ENCODE measurements at places on chromosomes 12 and 14. TPM values are rescaled to one million over a fixed set of nuclear protein-coding genes. Genes with fewer than 3 reads are reported as not detected.
A peak's percentile ranks its signal among the peaks of the same experiment; 100 is the strongest.

- H3K27me3 ChIP-seq: no peaks in the 10 kb centered on the region
- no peaks in the 10 kb centered on the region for H3K4me1 ChIP-seq
- no peak overlapping the region for H3K27ac ChIP-seq
- no peaks in the 10 kb centered on the region for H3K36me3 ChIP-seq
These were observed 6.3 kb upstream of the CFAP54 start for GRCh38 chr12:96483116-96483515.

DNA sequence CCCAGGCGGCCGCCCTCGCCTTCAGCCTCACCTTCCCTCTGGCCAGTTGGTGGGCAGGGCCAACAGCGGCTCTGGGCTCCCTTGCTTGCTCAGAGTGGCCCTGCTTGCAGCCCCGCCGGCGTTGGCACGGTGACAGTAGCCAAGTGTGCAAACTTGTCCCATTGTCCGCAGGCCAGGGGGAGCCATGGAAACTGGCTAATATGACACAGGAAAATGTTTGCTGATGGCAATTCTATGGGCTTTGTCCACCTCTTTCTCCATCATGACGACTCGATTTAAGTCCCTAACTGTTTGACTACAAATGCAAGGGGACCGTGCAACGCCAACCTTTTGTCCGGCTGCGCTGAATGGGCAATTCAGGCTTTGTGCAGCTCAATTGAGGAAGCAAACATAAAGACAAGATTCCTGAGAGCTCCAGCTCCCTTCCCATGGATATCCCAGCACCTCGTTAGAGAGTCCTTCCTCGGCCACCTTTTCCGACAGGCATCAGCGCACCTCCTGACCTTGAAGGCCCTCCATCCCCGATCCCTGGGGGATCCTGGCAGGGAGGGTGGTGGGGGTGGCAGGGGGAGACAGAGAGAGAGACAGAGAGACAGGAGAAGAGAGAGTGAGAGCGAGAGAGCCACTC is 785 bp upstream of the FAM181A start:
- peaks cover 19% of the 10 kb centered on the region for H3K4me1 ChIP-seq
- H3K27ac ChIP-seq: no peak overlapping the region
- H3K36me3 ChIP-seq: peaks cover 6% of the 10 kb centered on the region
- H3K4me3 ChIP-seq: no peak overlapping the region
- H3K27me3 ChIP-seq: no peaks in the 10 kb centered on the region
- DNase-seq: no peak

DNA sequence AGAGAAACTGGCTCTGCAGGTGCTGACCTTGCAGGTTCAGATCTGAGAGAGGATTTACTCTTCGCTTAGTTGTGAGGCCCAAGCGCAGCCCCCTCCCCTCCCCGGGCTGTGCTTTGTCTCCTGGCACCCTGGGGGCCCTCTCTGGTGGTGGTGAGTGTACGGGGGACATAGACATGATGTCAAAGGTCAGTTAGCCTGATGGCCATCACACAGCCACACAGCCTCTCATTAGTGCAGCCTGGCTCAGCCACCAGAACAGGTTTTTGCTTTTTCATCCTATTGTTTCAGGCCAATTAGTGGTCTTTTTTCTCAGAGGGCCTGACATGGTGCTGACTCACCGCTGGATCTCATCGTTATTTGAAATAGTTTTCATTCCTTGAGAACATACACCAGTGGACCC is 437.9 kb downstream of the AACS start:
- no peaks in the 10 kb centered on the region for H3K36me3 ChIP-seq
- H3K27me3 ChIP-seq: no peaks in the 10 kb centered on the region
- no peak overlapping the region for H3K4me3 ChIP-seq
- no peak overlapping the region for H3K27ac ChIP-seq

DNA sequence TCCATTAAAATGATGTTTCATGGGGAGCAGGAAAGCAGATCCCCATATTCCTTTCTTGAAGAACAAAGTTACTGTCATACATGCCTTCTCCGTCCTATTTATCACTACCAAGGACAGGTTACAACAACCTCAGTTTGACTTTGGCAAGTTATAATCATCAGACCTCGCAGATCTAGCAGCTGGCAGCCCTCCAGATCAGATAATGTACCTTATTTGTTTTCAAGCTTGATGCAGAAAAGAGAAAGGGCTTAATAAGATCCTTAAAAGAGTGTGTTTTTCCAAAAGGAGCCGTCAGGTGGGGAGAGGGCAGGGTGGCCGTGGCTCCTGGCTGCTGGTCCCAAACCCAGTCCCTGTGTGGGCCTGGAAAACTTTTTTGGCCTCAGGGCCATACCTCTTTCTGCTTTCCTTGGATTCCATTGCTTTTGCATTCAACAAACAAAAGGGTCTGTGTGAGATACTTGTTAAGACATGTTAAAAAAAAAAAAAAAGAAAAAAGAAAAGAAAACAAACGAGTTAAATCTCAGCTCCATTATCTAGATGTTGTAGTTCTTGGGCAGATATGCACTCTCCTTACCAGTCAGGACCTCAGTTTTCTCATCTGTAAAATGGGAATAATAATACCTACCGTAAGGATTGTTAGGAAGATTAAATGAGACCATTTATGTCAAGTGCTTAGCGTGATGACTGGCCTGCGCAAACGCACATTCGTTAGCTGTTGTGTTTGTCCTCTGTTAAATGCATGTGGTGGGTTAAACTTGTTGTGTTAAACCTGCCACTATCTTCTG is 64.6 kb downstream of the B4GALNT3 start:
- DNase-seq: no peak
- H3K27me3 ChIP-seq: no peaks in the 10 kb centered on the region
- no peak overlapping the region for H3K27ac ChIP-seq
- H3K36me3 ChIP-seq: no peaks in the 10 kb centered on the region
- H3K4me3 ChIP-seq: no peak overlapping the region

- no peaks in the 10 kb centered on the region for H3K36me3 ChIP-seq
- H3K27me3 ChIP-seq: no peaks in the 10 kb centered on the region
- H3K4me1 ChIP-seq: peaks cover 26% of the 10 kb centered on the region
- peak overlapping the region; percentile 28 for H3K27ac ChIP-seq
- DNase-seq: no peak
- H3K4me3 ChIP-seq: no peak overlapping the region
These were observed 24.3 kb downstream of the RERG start for GRCh38 chr12:15196678-15197505.

GRCh38 chr12:117447665-117448366 is 86.4 kb upstream of the NOS1 start:
- no peak for DNase-seq
- H3K4me3 ChIP-seq: no peak overlapping the region
- H3K27ac ChIP-seq: no peak overlapping the region
- no peaks in the 10 kb centered on the region for H3K4me1 ChIP-seq

DNA sequence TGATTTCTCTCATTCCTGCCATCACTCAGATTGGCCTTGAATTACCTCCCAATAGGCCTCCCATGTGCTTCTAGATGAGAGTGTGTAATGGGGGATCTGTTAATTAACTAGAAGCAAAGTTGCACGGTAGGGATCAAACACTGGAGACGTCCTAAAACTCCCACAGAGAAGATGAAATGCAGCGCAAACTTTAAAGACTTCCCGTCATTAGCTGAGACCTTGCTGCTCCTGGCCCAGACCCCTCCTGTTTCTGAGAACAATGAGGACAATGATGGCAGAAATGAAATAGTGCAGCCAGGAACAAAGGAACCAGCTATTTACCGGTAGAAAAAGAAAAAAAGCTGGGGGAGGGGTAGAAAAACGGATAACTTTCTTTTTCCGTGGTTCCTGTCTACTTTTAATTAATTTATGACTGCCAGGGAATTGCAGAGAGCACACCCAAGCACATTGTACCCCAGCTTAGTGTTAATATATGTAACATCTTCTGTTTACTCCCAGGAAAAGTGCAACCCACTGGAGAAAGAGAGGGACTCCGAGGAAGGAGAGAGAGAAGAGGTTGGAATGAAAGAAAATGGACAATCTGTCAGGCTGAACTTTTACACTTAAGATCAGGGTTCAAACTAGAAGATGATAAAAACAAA is 280.7 kb upstream of the SOX5 start:
- H3K27me3 ChIP-seq: no peaks in the 10 kb centered on the region
- no peak for DNase-seq
- H3K36me3 ChIP-seq: no peaks in the 10 kb centered on the region

DNA sequence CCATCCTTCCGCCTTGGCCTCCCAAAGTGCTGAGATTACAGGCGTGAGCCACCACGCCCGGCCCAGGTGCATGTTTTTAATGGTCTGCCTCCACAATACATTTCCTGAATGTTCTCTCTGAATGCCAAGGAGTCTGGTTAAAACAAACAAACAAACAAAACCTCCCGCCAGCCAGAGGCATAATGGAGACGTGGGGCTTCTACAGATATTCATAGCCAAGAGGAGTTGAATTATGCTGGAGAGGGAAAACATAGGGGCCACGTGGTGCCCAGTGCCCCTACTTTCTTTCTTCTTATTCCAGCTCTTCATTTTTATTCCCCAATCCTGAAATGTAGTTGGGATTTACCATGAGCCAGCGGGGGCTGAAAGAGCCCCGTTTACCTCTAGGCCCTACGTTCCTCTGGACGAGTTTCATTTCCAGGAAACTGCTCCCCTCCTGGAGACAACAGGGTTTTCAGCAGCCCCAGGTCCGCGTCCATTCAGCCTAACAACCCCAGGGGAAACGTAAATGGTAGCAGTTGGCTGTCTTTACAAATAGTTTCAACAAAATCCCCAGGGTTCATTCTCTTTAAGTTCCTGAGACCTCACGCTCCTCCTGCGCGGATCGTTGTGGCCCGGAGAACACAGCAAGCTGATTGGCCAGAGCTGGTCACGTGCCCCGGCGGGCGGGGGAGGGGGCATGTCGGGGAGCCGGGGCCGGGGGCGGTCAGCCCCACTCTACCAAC is 108.5 kb upstream of the ESRRB start:
- H3K4me1 ChIP-seq: peaks cover 4% of the 10 kb centered on the region
- DNase-seq: no peak
- H3K27me3 ChIP-seq: peaks cover 8% of the 10 kb centered on the region
- H3K4me3 ChIP-seq: peak overlapping the region; percentile 42
- H3K36me3 ChIP-seq: no peaks in the 10 kb centered on the region

DNA sequence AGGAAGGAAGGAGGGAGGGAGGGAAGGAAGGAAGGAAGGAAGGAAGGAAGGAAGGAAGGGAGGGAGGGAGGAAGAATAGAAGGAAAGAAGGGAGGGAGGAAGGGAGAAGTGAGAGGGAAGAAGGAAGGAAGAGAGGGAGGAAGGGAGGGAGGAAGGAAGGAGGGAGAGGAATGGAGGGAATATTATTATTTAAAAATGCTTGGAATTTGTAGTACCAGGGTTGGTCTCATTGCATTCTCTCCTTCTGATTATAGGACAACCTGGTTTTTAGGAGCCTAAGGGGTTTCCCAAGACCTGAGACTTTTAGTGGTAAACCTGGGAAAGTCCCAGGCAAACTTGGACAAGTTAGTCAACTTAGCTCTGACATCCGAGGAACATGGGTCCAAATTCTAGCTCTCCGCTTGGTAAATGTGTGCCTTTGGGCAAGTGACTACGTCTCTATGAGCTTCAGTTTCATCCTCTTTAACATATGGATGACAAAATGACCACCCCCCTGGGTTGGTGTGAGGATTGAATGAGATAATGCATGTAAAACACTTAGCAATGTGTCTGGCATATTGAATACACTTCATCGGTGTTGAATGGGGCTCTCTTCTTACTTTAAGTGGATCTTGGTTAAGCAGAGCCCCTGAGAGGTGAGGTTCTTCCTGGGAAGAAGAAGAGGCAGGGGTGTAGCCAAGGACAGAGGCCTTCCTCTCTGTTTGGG is 690.7 kb upstream of the TBX3 start:
- no peak overlapping the region for H3K27ac ChIP-seq
- no peak overlapping the region for H3K4me3 ChIP-seq
- DNase-seq: peak; percentile 75
- no peaks in the 10 kb centered on the region for H3K4me1 ChIP-seq

DNA sequence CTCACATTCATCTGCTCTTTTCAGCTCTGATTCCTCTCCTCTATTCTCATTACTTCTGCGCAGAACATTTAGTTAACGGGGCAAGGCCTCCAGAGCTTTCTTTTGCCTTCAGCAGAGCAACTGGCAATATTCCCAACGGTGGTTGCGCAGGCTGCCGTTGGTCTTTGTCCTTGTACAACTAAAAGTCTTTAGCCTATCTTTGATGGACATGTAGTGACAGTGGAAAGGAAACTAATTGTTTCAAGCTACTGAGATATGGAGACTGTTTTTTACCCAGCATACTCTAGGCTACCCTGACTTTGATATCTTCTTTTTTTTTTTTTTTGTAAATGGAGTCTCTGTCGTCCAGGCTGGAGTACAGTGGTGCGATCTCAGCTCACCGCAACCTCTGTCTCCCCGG is 12.6 kb downstream of the R3HDM2 start:
- no peaks in the 10 kb centered on the region for H3K27me3 ChIP-seq
- peaks cover 3% of the 10 kb centered on the region for H3K4me1 ChIP-seq
- DNase-seq: no peak
- H3K27ac ChIP-seq: no peak overlapping the region

Gene KRT83
- not detected for total RNA-seq

Gene CLEC7A
- total RNA-seq: 1.7 TPM

Gene EXOC5
- 50.9 TPM for total RNA-seq

Gene AMN1
- 11.2 TPM for total RNA-seq

Gene AMHR2
- not detected for total RNA-seq

Data from esophagus muscularis mucosa (tissue), 4 donors.